ENCODE measurements at places on chromosomes 4 and X.

GRCh38 chrX:97609938-97610337 is 726.2 kb downstream of the RPA4 start:
- H3K27me3 ChIP-seq: no peaks in the 10 kb centered on the region
- no peaks in the 10 kb centered on the region for H3K36me3 ChIP-seq
- no peak overlapping the region for H3K4me3 ChIP-seq
- no peaks in the 10 kb centered on the region for H3K4me1 ChIP-seq

DNA sequence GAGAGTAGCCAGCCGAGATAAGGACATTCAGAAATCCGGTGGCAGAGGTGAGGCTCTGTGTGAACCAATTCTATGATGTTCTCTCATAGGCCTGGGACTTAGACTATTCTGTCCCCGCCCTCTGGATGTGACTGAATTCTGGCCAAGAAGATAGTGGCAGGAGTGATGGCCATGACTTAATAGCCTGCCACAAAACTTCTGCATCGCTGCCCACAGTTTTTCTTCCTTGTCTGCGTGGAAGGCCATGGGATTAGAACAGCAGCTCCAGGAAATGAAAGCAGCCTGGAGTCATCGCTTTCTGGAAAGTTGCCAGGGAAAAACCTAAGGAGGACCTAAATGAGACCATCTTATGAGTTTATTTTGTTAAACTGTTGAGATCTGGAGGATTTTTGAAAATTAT is 134.7 kb downstream of the F11 start:
- H3K4me3 ChIP-seq: no peak overlapping the region
- H3K27ac ChIP-seq: no peak overlapping the region
- no peak for DNase-seq
- no peaks in the 10 kb centered on the region for H3K27me3 ChIP-seq
- no peaks in the 10 kb centered on the region for H3K4me1 ChIP-seq
- no peaks in the 10 kb centered on the region for H3K36me3 ChIP-seq

DNA sequence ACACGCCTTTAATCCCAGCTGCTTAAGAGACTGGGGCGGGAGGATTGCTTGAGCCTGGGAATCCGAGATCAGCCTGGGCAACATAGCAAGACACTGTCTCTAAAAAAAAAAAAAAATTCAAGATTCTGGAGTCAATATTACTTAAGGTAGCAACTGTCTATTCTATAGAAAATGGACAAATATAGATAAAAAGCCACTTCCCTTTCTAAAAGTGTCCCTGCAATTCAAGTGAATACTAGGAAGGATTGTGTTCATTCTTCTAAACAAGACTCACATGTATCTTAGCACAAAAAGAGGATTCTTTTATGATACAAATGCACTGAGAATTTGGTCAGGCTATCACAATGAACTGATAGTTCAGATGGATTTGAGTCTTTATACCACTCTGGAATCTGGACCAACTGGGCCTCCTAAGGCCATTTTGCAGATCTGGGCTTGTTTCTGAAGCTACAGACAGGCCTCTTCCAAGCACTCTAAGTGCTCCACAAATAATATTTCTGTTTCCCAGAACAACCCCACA is 7.0 kb downstream of the PKD2 start:
- H3K27me3 ChIP-seq: no peaks in the 10 kb centered on the region
- H3K27ac ChIP-seq: no peak overlapping the region
- H3K4me1 ChIP-seq: peaks cover 2% of the 10 kb centered on the region
- no peak for DNase-seq
- H3K4me3 ChIP-seq: no peak overlapping the region

DNA sequence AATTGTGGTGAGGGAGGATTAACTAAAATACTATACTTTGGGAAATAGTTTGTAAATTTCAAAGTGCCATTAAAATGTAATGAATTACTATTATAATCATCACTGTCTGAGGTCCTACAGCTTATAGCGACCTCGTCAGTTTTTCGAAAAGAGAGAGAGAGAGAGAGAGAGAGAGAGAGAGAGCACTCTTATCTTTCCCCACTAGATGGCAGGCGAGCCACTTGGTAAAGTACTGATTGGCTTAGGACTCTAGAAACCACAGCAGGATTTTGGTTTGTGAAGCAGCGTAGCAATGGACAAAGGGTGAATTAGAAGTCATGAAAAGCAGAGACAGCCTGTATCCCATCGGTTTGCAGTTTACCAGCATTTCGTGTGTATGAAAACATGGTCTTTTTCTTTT is 52.5 kb downstream of the LINC00632 start:
- H3K36me3 ChIP-seq: no peaks in the 10 kb centered on the region
- H3K27me3 ChIP-seq: no peaks in the 10 kb centered on the region
- peak; percentile 23 for DNase-seq
- H3K4me3 ChIP-seq: no peak overlapping the region
- no peak overlapping the region for H3K27ac ChIP-seq

DNA sequence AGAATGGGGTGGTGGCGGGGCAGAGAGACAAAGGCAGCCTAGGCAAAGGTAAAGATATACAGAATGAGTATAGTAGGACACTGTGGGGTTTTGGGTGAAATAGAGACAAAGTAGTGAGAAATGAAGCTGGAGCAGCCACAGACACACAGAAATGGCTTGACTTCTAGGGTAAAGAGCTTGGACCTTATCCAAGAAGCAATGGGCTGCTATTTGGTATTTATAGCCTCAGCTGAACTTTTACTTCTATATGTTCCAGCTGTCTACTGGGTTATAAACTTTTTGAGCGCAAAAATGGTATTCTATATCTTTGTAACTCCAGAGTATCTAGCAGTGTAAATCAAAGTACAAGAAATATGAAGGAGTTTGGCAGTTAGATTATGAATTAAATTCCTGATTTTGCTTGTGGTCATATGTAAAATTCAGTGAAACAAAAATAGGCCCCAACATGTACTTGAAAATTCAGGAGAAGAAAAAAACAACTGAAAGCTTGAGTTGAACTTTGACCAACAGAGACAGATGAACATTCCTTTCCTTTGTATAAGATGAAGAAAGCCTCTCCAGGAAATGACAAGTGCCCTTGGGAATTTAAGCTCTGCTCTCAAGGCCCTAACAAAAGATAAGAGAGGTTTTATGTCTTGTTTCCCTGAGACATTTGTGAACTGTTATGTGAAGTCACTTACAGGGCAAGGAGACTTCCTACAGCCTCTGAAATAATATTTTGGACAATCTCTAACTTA is 354.1 kb downstream of the CHIC1 start:
- H3K36me3 ChIP-seq: no peaks in the 10 kb centered on the region
- no peak for DNase-seq
- H3K27ac ChIP-seq: no peak overlapping the region
- no peaks in the 10 kb centered on the region for H3K27me3 ChIP-seq
- no peaks in the 10 kb centered on the region for H3K4me1 ChIP-seq
